ENCODE measurements at places on chromosomes 4 and X.

DNA sequence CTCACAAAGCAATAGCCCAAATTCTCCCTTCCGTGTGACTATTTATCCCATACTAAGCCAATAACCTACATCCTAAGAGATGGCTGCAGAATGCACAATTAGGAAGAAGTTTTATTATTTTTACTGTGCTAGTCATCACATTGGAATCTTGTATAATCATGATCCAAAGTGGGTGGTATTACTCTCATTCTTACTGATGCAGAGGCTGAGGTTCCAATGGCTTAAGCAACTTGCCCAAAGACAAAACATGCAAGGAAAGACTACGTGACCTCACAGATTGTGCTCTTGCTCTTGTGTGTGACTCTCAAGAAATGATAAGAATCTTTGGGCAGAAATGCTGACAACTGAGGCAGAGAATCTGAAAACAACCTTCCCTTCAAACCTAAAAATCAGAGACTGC lies 212.2 kb downstream of the LDB2 start:
- H3K4me3 ChIP-seq: no peak overlapping the region
- no peaks in the 10 kb centered on the region for H3K4me1 ChIP-seq
- no peak overlapping the region for H3K27ac ChIP-seq
- H3K36me3 ChIP-seq: no peaks in the 10 kb centered on the region

DNA sequence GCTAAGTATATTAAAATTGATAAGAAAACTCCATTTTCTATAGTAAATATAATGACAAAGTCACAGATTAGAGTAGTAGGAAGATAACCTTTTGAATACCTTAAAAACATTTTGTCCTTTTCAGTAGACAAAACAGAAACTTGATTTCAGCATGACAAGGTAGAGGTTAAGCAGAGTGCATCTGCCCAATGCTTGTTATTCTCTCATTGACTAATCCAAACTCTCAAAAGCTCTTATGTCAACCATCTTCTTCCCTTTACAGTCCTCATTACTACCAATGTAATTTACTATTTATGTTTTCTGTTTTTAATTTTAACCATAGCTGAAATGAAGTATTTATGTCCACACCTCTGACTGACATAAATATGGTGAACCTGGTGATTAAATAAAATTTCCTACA lies 11.1 kb downstream of the NIPAL1 start:
- peaks cover 5% of the 10 kb centered on the region for H3K4me1 ChIP-seq
- no peak for DNase-seq
- H3K4me3 ChIP-seq: no peak overlapping the region
- H3K36me3 ChIP-seq: no peaks in the 10 kb centered on the region

DNA sequence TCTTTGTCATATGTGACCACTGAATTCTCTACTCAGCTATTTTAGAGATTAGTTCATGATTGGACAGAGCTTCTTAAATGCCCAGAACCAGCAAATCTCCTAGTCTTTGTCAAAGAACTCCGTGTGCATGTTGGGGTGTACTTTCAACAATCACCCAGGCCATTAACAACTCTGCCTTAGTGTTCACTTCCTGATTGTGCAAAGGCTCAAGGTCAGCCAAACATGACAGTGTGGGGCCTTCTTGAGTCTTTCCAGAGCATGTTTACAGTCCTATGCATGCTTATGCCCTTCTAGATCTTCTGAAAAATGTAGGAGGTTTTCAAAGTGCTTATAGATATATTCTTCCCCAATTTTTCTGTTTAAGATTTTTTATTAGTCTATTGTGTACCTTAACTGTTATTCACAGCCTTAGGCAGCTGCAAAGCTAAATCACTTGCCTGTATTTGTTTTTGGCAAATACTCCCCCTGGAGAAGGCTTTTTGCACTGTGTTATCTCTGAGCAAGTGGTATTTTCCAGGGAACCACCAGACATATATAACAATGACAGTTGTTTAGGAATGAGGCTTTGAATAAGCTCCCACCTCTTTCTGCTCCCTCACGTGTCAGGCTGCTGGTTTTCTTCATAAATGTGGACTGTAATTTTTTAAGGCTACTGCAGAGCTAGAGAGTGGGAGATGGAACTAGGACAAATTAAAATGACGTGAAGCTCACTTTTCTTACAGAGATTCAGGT lies 24.0 kb upstream of the DRP2 start:
- peaks cover 8% of the 10 kb centered on the region for H3K27me3 ChIP-seq
- no peaks in the 10 kb centered on the region for H3K36me3 ChIP-seq
- no peak overlapping the region for H3K4me3 ChIP-seq
- no peaks in the 10 kb centered on the region for H3K4me1 ChIP-seq

DNA sequence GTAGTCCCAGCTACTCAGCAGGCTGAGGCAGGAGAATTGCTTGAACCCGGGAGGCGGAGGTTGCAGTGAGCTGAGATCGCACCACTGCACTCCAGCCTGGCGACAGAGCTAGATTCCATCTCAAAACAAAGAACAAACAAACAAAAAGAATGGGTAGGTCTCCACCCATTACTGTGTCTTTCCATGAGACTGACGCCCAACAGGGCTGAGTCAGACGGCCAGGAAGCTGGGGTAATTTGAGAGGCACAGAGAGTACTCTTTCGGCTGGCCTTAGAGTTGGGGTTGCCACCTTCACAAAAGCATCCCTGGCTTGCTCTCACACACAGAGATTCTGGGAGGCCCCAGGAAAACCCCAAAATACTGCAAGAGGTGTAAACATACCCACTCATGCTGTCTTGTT lies 72.0 kb upstream of the DHRSX start:
- H3K4me3 ChIP-seq: no peak overlapping the region
- no peaks in the 10 kb centered on the region for H3K27me3 ChIP-seq
- H3K4me1 ChIP-seq: no peaks in the 10 kb centered on the region
- H3K36me3 ChIP-seq: peaks cover 3% of the 10 kb centered on the region
- H3K27ac ChIP-seq: no peak overlapping the region

DNA sequence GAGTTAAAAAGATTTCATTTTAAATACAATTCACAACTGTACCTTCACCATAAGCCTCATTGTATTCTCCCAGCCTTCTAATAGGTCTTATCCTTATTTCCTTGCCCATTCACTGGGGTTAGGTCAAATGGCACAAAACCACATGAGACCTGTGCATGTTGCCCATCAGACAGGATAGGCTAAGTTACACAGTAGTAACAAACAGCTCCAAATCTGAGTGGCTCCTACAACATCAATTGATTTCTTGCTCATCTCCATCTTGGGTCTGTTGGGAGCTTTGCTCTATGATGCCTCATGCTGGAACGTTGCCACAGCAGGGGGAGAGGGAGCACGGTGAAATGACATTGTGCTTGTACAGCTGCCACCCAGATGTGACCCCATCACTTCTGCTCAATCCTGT lies 70.6 kb downstream of the DHX15 start:
- no peak overlapping the region for H3K4me3 ChIP-seq
- no peak for DNase-seq
- no peak overlapping the region for H3K27ac ChIP-seq
- no peaks in the 10 kb centered on the region for H3K36me3 ChIP-seq

DNA sequence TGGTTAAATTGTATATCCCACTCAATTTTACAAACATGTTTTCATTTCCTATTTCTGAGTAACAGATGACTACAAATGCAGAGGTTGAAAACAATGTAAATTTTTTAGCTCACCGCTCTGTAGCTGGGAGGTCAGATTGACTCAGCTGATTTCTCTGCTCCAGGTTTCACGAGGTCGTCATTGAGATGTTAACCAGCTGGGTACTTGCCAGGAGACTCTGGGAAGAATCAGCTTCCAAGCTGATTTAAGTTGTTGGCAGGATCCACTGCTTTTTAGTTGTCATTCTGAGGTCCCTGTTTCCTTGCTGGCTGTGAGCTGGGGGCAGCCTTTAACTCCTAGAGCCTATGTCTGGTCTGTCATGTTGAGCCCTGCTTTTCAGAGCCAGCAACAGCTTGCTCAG lies 864.3 kb upstream of the AGA start:
- no peak overlapping the region for H3K27ac ChIP-seq
- H3K27me3 ChIP-seq: no peaks in the 10 kb centered on the region
- H3K36me3 ChIP-seq: no peaks in the 10 kb centered on the region
- DNase-seq: peak; percentile 57

DNA sequence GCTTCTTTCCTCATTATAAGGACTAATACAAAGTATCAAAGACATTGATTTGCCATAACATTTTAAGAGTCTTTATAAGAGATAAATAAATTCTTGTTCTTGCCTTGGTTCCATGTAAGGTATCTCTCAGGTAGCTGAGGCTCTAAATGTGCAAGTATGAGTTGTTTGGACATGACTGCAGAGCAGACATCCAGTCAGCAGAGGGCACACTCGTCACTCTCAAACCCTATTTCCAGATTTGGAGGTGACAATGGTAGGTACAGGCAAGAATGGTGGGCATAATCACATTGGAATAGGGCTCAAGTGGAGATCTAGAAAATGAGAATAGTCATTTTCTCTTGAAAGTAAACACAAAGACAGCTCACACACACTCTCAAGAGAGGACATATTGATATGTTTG lies 133.3 kb upstream of the ZIC3 start:
- H3K27ac ChIP-seq: no peak overlapping the region
- DNase-seq: peak; percentile 33
- H3K4me1 ChIP-seq: peaks cover 19% of the 10 kb centered on the region
- H3K27me3 ChIP-seq: peaks cover 28% of the 10 kb centered on the region
- no peaks in the 10 kb centered on the region for H3K36me3 ChIP-seq
- H3K4me3 ChIP-seq: no peak overlapping the region

- H3K4me1 ChIP-seq: peaks cover 4% of the 10 kb centered on the region
- no peak for DNase-seq
- H3K27me3 ChIP-seq: no peaks in the 10 kb centered on the region
- no peaks in the 10 kb centered on the region for H3K36me3 ChIP-seq
- no peak overlapping the region for H3K4me3 ChIP-seq
These were observed 108.8 kb upstream of the KIT start for GRCh38 chr4:54548831-54549460.

- no peaks in the 10 kb centered on the region for H3K27me3 ChIP-seq
- no peaks in the 10 kb centered on the region for H3K4me1 ChIP-seq
- no peak overlapping the region for H3K4me3 ChIP-seq
- H3K36me3 ChIP-seq: no peaks in the 10 kb centered on the region
- no peak for DNase-seq
- H3K27ac ChIP-seq: no peak overlapping the region
These were observed 534.8 kb upstream of the LCORL start for GRCh38 chr4:18556402-18556801.

GRCh38 chrX:128650326-128650725 lies 598.1 kb upstream of the ACTRT1 start:
- H3K4me3 ChIP-seq: no peak overlapping the region
- H3K27ac ChIP-seq: no peak overlapping the region
- no peaks in the 10 kb centered on the region for H3K36me3 ChIP-seq
- DNase-seq: no peak
- H3K27me3 ChIP-seq: no peaks in the 10 kb centered on the region

DNA sequence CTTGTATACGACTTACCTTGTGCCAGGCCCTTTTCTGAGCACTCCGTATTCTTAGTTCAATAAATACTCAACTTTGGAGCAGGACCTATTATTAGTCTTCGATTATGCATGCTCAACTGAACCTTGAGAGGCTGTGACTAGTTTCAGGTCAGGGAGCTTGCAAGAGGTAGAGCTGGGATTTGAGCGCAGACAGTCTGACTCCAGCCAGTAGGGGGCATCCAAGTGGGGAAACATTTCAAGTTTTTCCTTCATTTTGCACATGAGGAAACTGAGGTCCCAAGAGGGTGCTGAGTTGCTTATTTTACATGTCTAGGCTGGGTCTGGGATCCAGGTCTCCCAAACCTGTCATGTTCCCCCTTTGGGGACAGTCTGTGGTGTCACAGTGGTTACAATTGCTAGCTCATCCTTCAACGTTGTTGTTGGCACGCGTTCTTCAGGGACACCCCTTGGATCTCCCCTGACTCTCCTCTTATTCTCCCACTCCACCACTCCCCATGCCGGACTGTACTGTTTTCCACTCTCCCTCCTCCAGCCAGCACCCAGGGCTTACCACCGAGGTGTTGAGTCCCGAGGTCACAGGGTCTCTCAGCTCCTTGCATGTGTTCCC lies 6.7 kb upstream of the PRICKLE3 start:
- H3K4me1 ChIP-seq: no peaks in the 10 kb centered on the region
- no peak overlapping the region for H3K27ac ChIP-seq
- H3K36me3 ChIP-seq: peaks cover 20% of the 10 kb centered on the region

DNA sequence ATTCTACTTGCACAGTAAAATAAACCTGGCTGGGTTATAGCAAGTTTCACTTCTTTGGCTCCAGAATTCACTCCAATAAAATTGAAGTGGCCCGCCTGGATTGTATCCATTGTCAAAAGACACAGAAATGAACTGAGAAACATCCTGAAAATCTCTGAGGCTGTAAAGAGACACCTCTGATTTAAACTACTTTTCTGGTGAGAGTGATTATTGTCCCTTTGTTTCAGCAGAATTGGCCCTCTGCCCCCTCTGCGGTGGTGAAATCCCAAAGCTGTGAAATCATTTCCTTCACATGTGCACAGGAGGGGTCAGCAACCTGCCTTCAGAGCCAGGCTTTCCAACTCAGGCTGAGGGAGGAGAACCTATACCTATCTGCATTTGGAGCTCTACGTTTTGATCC lies 23.0 kb downstream of the GAB3 start:
- no peaks in the 10 kb centered on the region for H3K4me1 ChIP-seq
- H3K27ac ChIP-seq: peak overlapping the region; percentile 49
- no peak overlapping the region for H3K4me3 ChIP-seq
- no peaks in the 10 kb centered on the region for H3K36me3 ChIP-seq

GRCh38 chr4:152301381-152301780 lies 234.5 kb downstream of the FBXW7 start:
- no peak for DNase-seq
- H3K27me3 ChIP-seq: no peaks in the 10 kb centered on the region
- no peak overlapping the region for H3K4me3 ChIP-seq
- no peak overlapping the region for H3K27ac ChIP-seq
- H3K36me3 ChIP-seq: no peaks in the 10 kb centered on the region

Measured in spinal cord (tissue), 10 donors.